ENCODE measurements at places on chromosomes 7 and 10. TPM values are rescaled to one million over a fixed set of nuclear protein-coding genes. Genes with fewer than 3 reads are reported as not detected.

NYAP1 gene
- 36.6 TPM for total RNA-seq

HOXA2 gene
- not detected for total RNA-seq

- H3K4me3 ChIP-seq, result no peak overlapping the region
- peaks cover 2% of the 10 kb centered on the region for H3K27me3 ChIP-seq
- no peak for DNase-seq
- H3K36me3 ChIP-seq, result peaks cover 11% of the 10 kb centered on the region
- no peaks in the 10 kb centered on the region for H3K4me1 ChIP-seq
These were observed 244.0 kb downstream of the EBF3 start for GRCh38 chr10:129719889-129720590.

DNA sequence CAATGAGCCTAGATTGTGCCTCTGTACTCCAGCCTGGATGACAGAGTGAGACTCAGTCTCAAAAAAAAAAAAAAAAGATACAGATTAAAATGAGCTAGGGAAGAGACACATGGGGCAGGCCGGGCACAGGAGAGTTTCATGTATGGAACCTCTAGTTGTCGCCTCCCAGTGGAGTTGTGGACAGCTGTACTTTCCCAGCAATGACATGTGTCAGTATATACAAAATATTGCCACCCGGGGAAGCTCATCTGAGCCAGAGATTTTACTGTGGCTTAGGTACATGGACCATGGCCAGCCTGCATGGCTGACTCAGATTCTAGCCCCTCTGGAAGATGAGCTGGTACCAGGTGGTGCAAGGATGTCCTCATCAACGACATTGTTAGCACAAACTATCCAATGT lies 87.4 kb downstream of the COL26A1 start:
- no peaks in the 10 kb centered on the region for H3K27me3 ChIP-seq
- no peaks in the 10 kb centered on the region for H3K36me3 ChIP-seq
- H3K4me1 ChIP-seq, result no peaks in the 10 kb centered on the region
- no peak overlapping the region for H3K27ac ChIP-seq

GRCh38 chr10:28942012-28942411 lies 264.7 kb downstream of the BAMBI start:
- peaks cover 9% of the 10 kb centered on the region for H3K36me3 ChIP-seq
- no peaks in the 10 kb centered on the region for H3K4me1 ChIP-seq
- no peak for DNase-seq
- H3K27me3 ChIP-seq, result peaks cover 2% of the 10 kb centered on the region
